ENCODE measurements at places on chromosomes 11 and 22. TPM values are rescaled to one million over a fixed set of nuclear protein-coding genes. Genes with fewer than 3 reads are reported as not detected.
A peak's percentile ranks its signal among the peaks of the same experiment; 100 is the strongest.

- DNase-seq = no peak
These were observed 16.8 kb downstream of the PIWIL4 start for GRCh38 chr11:94583866-94584500.

GRCh38 chr11:23502826-23503225, 642.6 kb upstream of the CCDC179 start:
- DNase-seq = no peak

- no peak for DNase-seq
These were observed 35.3 kb downstream of the ARAP1 start for GRCh38 chr11:72716788-72717435.

DNA sequence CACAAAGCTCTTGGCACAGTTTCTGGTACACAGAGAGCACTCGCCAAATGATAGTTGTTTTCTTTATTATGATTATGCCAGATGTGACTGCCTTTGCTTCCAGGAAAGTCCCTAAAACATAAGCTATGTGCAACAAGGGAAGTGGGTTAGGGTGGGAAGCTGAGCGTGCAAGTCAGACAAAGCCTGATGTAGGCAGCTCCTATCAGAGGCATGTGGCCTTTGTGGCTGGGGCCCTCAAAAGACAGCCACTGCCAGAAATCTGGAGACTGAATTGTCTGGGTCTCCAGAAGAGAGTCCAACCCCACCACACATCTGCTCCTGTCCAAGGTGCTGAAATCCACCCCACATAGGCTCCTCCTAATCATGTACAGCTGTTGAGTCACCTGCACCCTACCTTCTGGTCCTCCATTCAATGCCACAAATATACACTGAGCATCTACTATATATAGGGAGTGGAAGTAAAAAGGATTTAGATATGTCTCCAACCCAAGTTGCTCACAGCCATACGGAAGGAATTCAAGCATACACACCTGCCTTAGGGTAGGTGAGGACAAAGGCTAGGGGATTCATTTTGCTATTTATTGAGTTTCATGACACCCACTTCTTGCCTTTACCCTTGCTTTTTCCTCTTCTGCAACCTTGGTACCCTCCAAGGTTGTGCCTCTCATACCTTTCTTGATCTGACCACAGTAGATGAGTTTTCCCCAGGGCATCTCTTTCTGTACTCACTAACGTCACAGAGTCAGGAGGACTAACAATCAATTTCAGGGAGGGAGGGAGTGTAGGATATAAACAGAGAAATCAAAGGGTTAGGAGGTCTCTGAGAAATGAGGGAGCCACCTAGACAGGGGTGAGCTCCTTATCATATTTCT, 12.4 kb downstream of the SEC14L3 start:
- DNase-seq = peak; percentile 32

DNA sequence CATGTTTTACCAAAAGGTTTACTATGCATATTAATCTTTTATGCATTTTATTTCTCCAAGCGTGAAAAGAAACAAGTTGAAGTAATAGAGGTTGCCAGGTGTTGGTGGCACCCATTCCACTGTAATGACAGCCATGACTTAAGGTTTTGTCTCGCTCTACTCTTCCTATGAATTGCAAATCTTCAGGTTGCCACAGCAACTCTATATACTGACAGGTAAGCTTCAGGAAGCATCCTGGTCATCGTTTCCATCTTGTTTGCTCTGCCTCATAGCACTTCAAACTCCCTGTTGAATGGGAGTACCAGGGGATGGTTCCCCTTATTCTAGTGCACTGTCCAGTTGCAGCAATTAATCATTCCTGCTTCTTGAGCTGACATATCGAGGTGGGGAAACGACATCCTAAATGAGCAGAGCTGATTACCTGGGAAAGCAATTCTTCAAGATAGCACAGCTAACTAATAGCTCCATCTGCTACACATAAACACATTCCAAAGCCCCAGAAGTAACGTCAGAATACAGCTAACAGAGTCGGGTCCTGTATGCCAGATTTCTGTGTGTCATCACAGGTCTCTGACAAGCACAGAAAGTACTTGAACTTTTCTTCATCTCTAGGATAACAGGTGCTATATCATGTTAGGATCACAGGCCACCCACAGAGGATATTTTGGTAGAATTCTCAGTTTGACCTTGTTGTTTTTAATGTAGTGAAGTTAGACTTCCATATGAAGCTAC, 80.3 kb downstream of the CADM1 start:
- DNase-seq = no peak

Gene XPNPEP3
- polyA plus RNA-seq = 25.4 TPM

Gene TRIM49
- polyA plus RNA-seq = not detected

Gene INS
- not detected for polyA plus RNA-seq

Gene TEX54
- polyA plus RNA-seq = 0.63 TPM

Gene PRRG4
- polyA plus RNA-seq = 6.6 TPM

Gene OR2AG1
- polyA plus RNA-seq = 0.06 TPM

Gene SLC29A2
- polyA plus RNA-seq = 18.7 TPM

Gene ALKBH8
- polyA plus RNA-seq = 14.6 TPM

Gene CRYBB2
- 0.72 TPM for polyA plus RNA-seq

Gene PGGHG
- polyA plus RNA-seq = 8.3 TPM
